Midbrain (tissue), 1 donor: ENCODE measurements at places on chromosomes 6 and 20.

GRCh38 chr6:87553159-87553765, 36.5 kb downstream of the RARS2 start:
- no peak for DNase-seq

- no peak for DNase-seq
Observed at GRCh38 chr6:144331491-144331969, 46.4 kb downstream of the UTRN start.

GRCh38 chr6:151436802-151437201, 15.1 kb downstream of the RMND1 start:
- DNase-seq: no peak

- no peak for DNase-seq
Observed at GRCh38 chr6:163311830-163312229, 102.7 kb upstream of the QKI start.

- DNase-seq: no peak
Observed at GRCh38 chr20:46805836-46806235, 88.8 kb upstream of the EYA2 start.

- no peak for DNase-seq
Observed at GRCh38 chr6:7166410-7167293, 58.9 kb downstream of the RREB1 start.

- DNase-seq: no peak
Observed at GRCh38 chr6:30979141-30979540, 4.4 kb upstream of the MUC21 start.

GRCh38 chr6:119749335-119749734, 399.8 kb upstream of the MAN1A1 start:
- DNase-seq: no peak

DNA sequence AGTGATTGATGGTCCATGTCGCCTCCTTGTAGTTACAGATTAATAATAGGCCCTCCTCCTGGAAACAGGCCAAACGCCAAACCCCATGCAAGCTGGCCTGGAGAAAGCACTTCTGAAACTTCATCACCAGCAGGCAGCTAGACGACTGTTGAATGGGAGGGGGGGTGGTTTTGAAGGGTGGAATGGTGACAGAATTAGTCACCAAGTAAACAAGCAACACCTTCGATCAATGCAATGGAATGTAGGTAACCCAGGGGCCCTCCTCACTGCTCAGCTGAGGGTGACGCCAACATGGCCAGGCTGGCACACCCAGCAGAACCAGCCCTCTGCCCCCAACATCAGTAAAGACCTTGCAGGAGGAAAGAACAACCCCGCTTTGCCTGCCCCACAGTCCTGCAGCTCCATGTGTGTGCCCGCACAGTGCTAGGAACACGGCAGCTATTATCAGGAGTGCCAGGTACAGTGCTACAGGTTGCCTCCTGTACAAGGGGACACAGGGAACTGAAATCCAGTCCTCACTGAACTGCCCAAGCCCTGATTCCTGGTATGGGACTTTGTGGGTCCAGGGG, 2.7 kb downstream of the BCAS1 start:
- no peak for DNase-seq

GRCh38 chr6:90087106-90087833, 193.0 kb downstream of the GJA10 start:
- DNase-seq: no peak

DNA sequence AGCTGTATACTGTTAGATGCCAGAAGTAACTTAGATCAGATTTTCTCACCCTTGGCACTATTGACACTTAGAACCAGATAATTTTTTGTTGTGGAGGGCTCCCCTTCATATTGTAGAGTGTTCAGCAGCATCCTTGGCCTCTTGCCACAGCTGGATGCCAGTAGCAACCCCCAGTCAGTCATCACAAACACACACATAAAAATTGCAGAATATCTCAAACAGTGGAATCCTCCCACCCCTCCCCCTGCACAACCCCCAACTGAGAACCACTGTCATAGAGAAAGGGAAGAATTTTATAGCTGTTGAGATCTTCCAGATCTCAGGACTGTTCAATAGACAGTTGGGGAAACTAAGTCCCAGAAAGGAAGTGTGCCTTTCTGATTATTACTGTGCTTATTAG, 81.2 kb upstream of the VSTM2L start:
- no peak for DNase-seq

DNA sequence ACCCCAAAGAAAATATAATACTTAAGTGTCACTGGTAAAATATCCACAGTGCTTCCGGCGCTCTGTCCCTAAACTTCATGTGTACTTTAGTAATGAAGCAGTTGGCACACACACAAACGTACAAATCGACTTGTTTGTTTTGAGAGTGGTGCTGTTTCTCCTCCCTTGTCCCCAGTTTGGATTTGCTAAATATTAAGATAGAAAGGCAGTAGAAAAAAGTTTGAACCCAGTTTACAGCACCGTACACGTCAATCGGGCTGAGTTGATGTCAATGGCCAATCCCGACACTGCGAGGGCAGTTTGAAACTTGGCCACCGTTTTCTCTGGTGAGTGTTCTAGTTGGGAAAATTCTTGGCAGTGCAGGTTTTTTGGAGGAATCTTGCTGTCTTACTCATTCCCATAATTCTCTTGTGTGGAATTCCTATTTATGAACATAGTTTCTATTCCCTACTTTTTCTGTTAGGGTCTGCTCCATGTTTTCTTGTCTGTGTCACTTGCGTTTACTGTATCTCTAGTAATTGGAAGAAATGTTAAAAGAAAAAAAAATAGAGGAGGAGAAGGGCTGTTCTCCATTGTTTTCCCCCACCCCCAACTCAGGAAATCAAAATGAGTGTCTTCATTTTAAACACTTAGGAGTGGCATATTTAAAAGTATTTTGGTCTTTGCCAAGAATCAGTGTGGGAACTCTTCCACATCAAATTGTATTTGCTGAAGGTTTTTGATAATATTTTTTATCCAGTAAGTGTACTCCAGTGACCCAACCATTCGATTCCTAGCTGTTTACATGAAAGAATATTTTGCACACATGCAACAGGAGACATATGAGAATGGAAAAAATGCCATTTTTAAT, 72.3 kb downstream of the OR2B2 start:
- DNase-seq: peak; percentile 3

DNA sequence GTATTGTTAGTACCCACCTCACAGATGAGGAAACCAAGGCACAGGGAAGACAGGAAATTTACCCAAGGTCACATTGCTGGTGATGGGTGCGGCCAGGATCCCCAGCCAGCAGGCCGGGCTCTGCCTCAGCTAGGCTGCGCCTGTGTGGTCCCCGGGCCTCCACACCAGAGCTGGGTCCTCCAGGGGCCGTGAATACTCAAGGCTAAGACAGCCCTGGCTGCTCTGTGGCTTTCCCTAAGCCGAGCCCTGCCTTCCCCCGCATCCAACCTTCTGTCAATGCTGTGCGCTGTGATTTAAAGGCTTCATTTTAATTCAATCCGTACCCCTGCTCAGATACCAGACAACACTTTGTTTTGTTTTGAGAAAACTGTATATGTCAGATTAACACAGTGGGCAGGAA, 246.7 kb downstream of the TTLL2 start:
- no peak for DNase-seq

DNA sequence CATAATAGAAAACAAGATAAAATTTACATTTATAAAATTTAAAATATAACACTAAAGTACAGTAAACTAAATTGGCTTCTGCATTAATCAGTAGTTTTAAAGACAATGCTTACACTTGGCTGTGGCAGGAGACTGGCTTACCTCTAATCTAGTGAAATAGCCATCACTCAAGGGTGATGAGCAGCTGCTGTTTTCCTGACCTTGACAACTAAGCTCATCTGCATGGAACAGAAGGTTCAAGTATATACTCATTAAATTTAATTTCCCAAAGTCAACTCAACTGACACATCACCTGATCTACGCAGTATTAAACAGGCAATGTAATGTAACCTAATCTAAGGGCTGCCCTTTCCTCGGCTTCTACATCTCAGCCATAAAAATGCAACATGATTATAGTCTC, 14.5 kb downstream of the TMX4 start:
- no peak for DNase-seq

GRCh38 chr20:62355516-62355877, 11.6 kb downstream of the LAMA5 start:
- peak; percentile 20 for DNase-seq

- no peak for DNase-seq
Observed at GRCh38 chr6:3405182-3405518, 51.7 kb downstream of the SLC22A23 start.

DNA sequence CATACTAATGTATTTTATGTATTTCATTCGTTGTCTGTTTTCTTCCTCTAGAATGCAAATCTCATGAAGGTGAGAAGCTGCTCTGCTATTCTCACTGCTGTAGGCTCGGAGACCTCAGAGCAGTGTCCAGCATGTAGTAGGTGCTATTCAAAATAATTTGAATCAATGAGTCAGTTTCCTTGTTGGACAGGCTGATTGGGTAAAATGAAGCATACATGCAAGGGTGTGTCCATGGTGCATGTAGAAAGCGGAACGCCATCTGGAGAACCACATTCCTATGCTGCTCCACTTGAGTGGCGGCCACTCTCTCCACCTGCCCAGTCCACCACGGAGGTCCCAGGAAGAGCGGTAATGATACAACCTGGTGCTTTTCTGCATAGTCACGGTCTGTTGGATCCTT, 412.1 kb downstream of the QKI start:
- DNase-seq: no peak

DNA sequence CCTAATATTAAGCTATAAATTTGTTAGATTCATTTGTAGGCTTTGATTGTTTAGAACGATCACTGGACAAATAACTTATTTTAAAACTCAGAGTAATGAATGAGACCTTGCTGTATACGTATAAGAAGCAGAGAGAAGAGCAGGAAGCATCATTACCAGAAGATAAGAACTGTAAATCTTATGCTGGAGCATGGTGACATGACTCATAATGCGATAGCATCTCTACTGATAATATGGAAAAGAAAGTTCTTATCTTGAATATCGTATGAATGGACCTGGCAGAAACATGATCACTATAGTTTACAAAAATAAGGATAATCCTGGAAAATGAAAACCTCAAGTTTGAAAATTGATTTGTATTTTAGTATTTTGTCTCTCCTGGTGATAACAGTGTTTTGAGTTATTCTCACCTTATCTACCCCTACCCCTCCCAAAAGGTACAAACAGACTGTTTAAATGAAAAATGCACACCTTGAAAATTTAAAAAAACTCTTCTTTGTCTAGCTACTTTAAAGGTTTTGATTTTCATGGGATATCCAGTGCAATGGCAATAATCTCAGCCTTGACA, 2.0 kb upstream of the ZSCAN26 start:
- DNase-seq: no peak

- no peak for DNase-seq
Observed at GRCh38 chr6:41100871-41101287, 28.1 kb downstream of the NFYA start.

DNA sequence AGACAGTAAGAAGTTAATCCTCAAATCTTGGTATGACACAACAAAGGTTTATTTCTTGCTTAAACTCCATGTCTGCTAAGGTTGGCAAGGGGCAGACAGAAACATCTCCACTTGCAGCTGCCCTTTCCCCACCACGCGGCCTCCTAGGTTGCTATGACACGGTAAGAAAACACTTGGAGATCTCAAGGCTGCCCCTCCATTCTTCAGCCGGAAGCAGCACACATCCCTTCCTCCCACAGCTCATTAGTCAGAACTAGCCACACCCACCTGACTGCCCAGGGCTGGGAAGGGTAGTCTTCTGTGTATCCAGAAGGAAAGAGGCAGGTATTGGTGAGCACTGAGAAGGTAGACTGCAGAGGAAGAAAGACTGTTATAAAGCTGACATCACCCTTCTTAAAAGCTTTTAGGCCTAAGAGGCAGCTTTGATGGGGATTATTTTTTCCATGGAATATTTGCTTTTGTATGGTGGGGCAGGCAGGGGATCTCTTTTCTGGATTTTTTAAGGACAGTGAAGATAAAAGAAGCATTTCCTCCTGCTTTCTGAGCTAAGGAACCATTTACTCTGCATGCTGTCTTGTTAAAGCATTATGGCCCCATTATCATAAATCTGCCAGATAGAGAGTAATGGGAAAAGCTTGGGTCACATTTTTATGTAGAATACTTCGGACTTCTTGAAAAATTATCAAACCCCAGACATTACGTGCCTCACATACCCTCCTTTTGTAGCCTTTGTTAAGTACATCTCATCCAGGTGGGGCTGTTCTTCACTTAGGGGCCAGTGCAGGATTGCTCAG, 41.6 kb downstream of the MRAP2 start:
- DNase-seq: no peak

DNA sequence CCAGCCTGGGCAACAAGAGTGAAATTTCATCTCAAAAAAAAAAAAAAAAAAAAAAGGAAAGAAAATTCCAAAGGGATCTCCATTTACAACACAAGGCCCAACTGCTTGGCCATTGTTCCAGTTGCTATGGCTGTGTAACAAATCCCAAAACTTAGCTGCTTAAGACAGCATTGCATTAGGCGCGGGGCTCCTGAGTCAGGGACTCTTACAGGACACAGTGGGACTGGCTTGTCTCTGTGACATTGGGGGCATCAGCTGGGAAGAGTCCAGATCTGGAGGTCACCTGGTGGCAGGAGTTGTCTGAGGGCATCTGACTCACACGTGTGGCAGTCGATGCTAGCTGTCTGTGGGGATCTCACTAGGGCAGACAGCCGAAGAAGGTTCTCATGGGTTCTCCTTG, 35.6 kb downstream of the TTLL9 start:
- DNase-seq: no peak

DNA sequence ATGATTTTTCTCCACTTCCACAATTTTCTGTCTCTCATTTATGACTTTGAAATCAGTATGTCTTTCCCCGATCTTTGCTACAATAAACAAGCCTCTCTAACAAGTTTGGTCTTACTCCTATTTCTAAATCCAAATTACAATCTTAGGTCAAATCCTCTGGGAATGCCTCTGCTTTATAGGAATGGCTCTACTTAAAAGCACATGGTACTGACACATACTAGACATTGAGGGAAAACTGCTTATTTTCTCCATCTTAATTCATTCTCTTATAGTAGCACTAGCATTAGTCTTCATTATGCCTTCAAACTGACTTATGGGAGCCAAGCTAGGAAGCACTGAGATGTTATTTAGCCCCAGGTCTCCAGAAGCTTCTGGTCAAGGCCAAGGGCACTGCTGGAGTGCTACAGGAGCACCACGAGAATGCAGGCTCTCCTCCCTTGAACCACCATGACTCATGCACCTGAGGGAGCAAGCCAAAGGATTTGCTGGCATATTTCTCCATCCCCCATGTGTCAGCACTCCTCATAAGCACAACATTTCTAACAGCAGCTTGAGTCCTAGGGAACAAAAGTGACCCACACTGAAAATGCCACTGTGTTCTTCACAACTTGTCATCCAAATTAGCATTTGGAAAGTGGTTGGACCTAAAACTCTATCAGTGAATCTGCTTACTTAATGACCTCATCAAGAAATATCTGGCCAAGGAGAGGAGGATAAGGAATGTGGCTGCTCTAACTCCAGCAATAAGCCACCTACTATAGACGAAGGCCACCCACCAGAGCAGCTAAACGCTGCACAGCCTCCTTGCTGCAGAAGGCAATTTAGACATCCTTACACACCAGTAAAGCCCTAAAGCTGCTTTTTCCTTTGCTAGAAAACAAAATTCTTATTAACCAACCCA, 156.8 kb upstream of the KCNQ5 start:
- DNase-seq: no peak
